NCI-H1105 treated with DMSO at 0.1 percent for 48 hours (cell line): ENCODE measurements at places on chromosomes 1 and 21.

- peak; percentile 93 for DNase-seq
These were observed 20.8 kb upstream of the C1orf159 start for GRCh38 chr1:1136547-1137230.

DNA sequence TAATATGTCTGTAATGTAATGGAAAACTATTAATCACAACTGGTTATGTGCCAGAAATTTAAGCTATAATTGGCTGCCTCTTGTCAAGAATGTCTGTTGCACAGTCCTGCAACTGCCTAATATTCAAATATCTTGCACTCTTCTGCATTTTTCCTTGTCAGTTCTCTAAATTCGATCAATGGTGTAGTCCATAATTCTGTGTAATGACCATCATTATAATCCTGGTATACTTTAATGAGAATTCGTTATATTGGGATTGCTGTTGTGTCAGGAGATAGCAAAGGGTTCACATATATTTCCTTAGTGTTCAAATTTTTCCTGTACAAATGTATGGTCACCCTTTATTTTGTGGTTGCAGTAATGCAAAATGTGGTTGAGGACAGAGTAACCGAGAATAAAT lies 4.8 kb downstream of the NTNG1 start:
- DNase-seq, result peak; percentile 17

GRCh38 chr1:25774921-25775771 lies 24.8 kb upstream of the SELENON start:
- DNase-seq, result peak; percentile 81

DNA sequence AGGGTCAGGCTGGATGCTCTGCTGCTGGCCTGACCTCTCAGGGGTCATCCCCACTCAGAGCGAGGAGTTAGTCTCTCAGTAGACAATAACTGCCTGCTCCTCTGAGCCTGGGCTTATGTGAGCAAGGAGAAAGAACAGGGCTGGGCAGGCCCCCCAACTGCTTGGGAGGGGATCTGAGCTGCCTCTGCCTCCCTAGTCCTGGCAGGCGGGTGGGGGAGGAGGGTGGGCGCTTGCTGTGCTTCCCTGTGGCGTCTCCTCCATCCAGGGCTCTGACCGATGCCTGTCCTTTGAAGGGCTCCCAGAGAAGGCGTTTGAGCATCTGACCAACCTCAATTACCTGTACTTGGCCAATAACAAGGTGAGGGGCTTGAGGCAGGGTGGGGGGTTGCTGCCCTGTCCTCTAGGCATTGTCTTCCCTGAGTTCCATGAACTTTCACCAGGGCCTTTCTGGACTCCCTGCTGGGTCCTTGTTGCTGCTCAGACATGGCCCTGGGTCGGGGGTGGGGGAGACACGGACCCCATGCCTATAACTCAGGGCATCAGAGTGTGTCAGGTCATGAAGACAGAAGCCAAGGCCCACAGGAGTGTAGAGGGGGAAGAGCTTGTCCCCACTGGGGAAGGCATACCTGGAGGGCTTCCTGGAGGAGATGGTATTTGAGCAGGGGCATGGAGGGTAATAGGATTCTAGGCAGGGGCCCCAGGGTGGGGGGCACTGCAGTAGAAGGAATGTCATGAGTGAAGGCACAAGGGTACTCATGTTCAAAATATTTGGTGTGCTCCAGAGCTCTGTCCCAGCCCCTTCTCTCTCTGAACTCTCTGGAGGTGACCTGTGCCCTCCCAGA lies 12.5 kb downstream of the PODN start:
- DNase-seq, result no peak

DNA sequence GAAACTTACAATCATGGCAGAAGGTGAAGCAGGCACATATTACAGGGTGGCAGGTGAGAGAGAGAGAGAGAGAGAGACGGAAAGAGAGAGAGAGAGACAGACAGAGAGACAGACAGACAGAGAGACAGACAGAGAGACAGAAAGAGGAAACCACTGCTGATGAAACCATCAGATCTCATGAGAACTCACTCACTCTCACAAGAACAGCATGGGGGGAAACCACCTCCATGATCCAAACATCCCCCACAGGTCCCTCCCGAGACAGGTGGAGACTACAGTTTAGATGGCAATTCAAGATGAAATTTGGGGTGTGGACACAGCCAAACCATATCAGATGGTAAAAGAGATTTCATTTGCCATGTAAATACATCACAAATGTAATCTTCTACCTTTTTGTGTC lies 708.1 kb downstream of the MRPL39 start:
- DNase-seq, result no peak

DNA sequence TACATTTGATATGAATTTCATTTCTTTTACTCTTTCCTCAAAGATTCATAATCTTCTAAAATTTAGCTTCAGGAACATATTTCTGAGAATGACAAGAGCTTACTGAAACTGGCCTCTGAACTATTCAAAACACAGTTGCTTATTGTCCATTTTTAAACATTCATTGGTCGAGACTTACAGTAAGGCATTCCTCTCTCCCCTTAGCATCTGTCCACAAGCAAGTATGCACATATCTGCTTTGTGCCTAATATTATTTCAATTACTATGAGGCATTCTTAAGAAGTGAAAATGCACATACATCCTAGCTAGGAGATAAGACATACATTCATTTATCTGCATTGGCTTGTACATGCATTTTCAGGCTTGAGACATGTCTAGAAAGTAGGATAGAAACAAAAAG lies 488.7 kb downstream of the PTBP2 start:
- DNase-seq, result no peak

- DNase-seq, result no peak
These were observed 302.4 kb upstream of the NR5A2 start for GRCh38 chr1:199725002-199725565.

GRCh38 chr1:27402349-27402754 lies 9.9 kb downstream of the GPR3 start:
- DNase-seq, result no peak

DNA sequence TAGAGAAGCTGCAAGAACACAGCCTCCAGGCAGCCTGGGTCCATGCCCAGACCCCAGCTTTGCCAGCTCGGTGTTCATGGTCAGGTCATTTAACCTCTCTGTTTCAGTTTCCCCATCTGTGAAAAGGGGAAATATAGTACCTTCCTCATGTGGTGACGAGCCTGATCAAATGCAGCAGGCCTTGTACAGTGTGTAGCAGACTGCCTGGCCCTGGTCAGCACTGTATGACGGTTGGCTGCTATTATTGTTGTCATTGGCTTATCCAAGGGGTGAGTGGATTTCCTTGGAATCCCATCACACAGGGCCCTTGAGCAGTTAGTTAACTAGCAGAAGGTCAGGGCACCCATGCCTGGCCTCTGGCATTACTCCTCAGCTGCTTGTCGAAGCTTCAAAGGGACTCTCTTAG lies 6.6 kb upstream of the TMEM51 start:
- no peak for DNase-seq

DNA sequence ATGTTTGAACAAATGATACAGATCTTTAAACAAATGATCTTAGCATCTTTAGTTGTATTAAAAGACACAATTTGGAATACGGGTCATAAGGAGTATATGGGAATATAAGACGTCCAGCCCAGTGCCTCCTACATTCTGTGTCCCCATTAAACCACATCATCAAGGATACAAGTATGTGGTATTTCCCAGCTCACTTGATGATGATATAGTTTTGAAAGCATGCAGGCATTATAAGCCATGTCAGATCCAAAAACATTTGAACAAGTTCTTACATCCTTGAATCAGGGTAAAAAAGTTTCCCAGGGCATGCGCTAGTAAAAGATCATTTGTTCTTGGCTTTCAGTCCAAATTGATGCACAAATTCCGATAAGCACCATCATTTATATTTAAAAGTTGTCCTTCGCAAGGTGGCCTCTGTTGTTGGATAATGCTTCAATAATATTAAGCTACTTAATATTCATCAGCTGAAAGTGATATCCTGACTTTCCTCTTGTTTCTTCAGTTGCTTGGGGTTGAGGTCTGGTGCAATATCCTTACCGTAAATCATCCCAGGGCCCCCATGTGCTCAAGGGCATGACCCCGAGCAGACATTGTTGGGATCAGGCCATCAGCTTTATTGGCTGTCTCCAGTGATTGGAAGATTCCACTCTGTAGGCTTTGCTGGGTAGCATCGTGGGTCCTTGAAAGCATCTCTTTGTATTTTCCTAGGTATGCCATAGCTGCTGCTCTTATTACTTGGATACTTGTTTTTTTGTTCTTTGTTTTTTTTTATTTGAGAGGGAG lies 61.8 kb downstream of the CENPF start:
- DNase-seq, result no peak

DNA sequence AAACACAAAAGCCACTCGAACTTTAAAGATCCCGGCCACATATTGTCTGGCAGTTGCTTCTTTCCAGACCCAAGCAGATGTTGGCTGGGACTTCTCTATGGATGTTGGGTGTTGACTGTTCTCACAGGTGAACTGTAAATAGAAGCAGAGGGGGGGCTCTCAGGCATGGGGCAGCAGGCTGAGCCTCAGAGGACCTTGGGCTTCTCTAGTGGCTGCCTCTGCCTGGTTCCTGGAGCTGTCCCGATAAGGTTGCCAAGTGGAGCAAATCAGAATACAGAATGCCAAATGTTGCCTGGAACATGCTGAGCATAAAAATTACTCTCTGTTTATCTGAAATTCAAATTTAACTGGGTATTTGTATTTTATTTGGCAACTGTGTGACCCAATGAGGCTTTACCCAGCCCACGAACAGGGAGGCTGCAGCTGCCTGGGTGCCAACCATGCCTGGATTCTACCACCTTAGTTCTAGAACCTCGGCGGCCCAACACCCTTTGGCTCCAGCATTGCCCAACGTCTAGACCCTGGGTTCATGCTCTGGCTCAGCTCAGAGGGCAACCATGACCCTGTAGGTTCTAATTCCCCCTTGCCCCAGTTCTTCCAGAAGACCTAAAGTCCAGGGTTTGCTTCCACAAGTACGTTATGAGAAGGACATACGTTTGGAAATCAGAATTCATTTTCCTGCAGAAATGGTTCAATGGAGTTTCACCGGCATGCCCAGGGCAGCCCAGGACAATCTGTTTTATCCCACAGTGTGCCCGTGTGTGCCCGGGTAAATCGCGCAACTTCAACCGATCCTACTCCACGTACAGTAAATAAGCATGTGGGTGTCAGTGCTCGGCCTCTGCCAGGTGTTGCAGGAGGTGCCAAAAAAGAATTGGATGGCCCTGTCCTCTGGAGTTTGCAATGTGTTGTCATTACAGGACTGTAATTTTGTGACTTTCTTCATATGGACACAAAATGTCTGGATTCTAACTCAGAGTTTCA lies 5.4 kb upstream of the SLC45A1 start:
- no peak for DNase-seq

GRCh38 chr21:44988607-44989536 lies 49.0 kb downstream of the SLX9 start:
- no peak for DNase-seq

- DNase-seq, result no peak
These were observed 994 bp upstream of the LAMTOR5 start for GRCh38 chr1:110408488-110408887.

DNA sequence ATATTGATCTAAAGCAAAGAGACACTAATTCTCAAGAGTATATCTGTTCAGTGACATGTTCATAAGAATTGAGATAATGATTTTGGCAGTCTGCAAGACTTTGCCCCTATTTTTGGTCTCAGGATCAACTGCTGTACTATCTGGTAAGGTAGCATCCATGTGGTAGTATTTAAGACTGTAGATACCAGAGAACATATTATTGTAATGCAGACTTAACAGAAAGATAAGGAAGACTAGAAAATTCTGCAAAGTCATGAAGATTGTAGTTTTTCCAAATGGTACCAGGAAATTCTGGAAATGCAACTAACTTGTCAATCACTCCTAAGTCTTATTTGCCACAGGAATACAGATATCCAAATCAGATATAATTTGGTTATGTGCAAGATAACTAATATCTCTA lies 35.1 kb downstream of the RNF2 start:
- DNase-seq, result no peak

- no peak for DNase-seq
These were observed 190.8 kb downstream of the DYRK1A start for GRCh38 chr21:37557261-37557950.

GRCh38 chr1:12666141-12666735 lies 22.4 kb downstream of the AADACL4 start:
- no peak for DNase-seq

DNA sequence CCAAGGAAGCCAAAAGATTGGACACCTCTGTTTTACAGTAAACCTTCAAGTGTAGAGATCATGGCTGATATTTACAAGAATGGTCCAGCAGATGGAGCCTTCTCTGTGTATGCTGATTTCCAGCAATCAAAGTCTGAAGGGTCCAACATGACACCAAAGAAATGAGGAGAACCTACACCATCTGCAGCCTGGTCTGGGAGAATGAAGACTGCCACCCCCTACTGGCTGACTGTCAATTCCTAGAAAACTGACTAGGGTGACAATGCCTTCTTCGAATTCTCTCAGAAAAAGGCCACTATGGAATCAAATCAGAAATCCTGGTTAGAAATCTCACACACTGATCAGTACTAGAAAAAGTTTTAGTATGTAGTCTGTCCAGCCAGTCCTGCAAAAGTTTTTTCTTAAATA lies 83.3 kb downstream of the CDC42BPA start:
- DNase-seq, result peak; percentile 17

DNA sequence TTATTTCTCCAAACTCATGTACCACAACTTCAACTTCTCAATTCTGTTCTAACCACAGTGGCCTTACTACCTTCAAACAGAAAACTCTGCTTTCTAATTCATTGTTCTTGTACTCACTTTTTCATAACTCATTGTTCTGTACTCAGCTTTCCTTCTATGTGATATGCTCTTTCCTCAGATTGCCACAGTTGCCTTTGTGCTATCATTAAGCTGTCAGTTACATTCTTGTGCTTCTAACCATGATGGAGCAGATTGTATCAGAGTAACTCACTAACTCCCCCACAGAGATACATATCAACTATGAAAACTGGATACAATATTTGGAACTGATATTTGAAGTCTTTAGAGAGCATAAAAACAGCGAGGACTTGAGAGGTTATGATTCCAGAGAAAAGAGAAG lies 1213.7 kb downstream of the KCNT2 start:
- no peak for DNase-seq

DNA sequence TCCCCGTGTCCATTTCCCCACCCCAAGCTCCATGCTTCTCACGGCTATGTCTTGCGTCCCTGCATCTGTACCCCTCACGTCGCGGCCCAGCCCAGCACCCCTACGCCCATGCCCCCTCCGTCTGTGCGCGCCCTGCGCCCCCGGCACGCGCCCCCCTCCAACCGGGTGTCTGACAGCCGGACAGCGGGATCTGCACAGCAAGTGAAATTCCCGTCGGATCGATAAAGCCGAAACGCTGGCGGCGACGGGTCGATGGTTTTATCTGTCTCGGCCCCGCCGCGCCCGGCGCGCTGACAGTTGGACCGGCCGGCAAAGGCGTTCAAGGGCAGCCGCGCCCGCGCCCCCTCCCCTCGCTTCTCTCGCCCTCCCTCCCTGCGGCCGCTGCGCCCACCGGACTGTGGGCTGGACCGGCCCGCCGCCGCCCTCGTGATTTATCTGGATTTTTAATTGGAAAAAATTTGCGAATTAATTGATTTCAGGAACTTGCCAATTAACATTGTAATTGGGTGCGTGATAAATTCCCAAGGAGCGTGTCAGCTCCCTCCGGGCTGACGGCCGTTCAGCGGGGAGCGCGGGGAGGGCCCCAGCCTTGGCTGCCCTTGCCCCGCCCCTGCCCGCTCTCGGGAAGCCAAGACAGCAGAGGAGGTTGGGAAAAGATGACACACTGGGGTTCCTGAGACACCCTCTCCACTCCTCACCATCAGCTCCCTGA lies 57.1 kb downstream of the TMEM53 start:
- no peak for DNase-seq
